ENCODE measurements at places on chromosomes 6 and 20. TPM values are rescaled to one million over a fixed set of nuclear protein-coding genes. Genes with fewer than 3 reads are reported as not detected.

Gene EYA4
- total RNA-seq: 2.0 TPM

DNA sequence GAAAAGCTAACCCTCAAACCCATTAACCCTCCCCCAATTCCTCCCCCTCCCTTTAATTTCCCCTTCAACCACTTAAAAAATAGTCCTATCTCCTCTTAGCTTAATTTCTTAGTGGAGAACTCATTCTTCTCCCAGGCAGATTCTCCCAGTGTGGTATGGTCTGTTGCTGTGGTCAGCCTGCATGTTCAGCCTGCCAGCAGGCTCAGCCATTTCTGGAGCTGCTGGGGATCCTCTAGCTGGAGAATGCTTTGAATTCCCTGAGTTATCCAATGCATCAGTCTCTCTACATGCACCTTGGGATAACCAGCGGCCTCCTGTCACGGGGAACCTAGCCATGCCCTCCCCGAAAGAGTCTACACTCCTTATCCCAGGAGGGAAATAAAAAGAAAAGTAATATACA is 375.4 kb upstream of the RSPO3 start:
- H3K27me3 ChIP-seq: no peaks in the 10 kb centered on the region
- no peak overlapping the region for H3K27ac ChIP-seq
- no peaks in the 10 kb centered on the region for H3K36me3 ChIP-seq

- peaks cover 9% of the 10 kb centered on the region for H3K4me1 ChIP-seq
- DNase-seq: no peak
- no peaks in the 10 kb centered on the region for H3K36me3 ChIP-seq
- no peaks in the 10 kb centered on the region for H3K27me3 ChIP-seq
- peak overlapping the region; percentile 53 for H3K4me3 ChIP-seq
- peak overlapping the region; percentile 97 for H3K27ac ChIP-seq
Measured at GRCh38 chr20:45892049-45892825, 1.1 kb downstream of the CTSA start.

DNA sequence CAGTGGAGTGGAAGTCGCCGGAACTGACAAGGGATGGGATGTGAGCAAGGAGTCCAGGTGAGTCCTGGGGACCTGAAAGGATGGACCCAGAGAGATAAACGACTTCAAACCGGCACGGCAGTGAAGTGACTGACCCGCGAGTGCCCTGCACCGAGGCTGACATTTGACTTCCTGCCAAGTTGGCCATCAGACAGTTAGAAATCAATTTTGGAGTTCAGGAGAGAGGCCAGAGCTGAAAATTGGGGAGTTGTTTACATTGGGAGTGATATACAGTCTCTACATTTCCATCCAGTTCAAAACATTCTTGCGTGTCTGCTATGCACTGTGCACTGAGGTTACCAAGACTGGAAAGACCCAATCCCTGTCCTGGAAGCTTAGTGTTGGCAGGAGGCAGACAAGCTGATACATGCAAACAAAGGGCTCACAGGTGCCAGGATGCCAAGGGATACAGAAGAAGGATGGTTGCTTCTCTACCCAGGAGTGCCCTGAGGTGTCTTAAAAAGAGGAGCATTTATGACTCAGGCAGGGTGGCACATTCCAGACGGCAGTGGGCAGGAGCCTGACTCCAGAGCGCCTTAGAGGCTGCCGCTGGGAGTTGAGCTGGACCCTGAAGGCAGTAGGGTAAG is 186.6 kb downstream of the MTHFD1L start:
- no peak for DNase-seq
- no peaks in the 10 kb centered on the region for H3K36me3 ChIP-seq
- H3K27ac ChIP-seq: no peak overlapping the region
- no peaks in the 10 kb centered on the region for H3K4me1 ChIP-seq
- no peak overlapping the region for H3K4me3 ChIP-seq
- H3K27me3 ChIP-seq: no peaks in the 10 kb centered on the region

Gene SLC2A10
- total RNA-seq: 8.7 TPM

- H3K27ac ChIP-seq: no peak overlapping the region
- no peak overlapping the region for H3K4me3 ChIP-seq
- H3K36me3 ChIP-seq: no peaks in the 10 kb centered on the region
Measured at GRCh38 chr20:46703435-46703834, 6.0 kb upstream of the SLC2A10 start.

GRCh38 chr6:80674669-80675068 is 568.2 kb downstream of the BCKDHB start:
- no peaks in the 10 kb centered on the region for H3K4me1 ChIP-seq
- no peak overlapping the region for H3K27ac ChIP-seq
- H3K27me3 ChIP-seq: no peaks in the 10 kb centered on the region
- DNase-seq: no peak
- H3K36me3 ChIP-seq: no peaks in the 10 kb centered on the region

- no peaks in the 10 kb centered on the region for H3K27me3 ChIP-seq
- peak overlapping the region; percentile 51 for H3K4me3 ChIP-seq
- DNase-seq: peak; percentile 28
- peak overlapping the region; percentile 86 for H3K27ac ChIP-seq
- no peaks in the 10 kb centered on the region for H3K36me3 ChIP-seq
Measured at GRCh38 chr6:26224940-26225847, 138.0 kb downstream of the HFE start.

DNA sequence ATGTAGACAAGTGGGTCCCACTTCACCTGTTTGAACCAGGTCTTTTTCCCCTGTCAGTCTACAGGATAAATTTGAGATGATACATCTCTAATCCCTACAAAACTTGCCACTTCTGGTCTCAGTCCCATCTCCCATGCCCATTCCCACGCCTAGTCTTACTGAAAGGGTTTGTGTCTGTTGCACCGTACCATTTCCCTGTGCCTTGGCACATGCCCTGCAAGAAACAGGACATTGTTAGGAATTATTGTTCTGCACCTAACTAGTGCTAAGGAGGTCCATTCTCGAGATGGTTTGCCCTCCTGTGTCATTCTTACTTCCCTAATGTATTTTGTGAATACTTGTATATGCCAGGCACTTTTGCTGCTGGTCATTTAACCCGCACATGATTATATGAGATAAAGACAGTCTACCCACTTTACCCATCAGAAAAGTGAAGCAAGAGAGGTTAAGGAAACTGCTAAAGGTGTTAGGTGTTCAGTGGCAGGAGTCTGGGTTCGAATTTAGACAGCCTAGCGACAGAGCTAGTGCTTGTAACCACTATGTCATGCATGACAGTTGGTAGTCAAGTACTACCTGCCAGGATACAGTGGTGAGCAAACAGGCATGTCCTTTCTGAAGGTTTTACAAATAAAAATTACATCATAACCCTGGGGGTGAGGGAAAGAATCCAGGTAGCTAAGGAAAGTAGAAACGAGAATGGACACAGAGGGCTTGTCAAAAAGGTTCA is 12.7 kb downstream of the FAM217A start:
- DNase-seq: no peak
- H3K4me3 ChIP-seq: no peak overlapping the region

- H3K36me3 ChIP-seq: no peaks in the 10 kb centered on the region
- H3K27ac ChIP-seq: no peak overlapping the region
- DNase-seq: no peak
Measured at GRCh38 chr6:105929626-105930025, 156.5 kb upstream of the PRDM1 start.

Gene GNRH2
- total RNA-seq: 1.00 TPM

Gene MSH5
- 19.1 TPM for total RNA-seq

DNA sequence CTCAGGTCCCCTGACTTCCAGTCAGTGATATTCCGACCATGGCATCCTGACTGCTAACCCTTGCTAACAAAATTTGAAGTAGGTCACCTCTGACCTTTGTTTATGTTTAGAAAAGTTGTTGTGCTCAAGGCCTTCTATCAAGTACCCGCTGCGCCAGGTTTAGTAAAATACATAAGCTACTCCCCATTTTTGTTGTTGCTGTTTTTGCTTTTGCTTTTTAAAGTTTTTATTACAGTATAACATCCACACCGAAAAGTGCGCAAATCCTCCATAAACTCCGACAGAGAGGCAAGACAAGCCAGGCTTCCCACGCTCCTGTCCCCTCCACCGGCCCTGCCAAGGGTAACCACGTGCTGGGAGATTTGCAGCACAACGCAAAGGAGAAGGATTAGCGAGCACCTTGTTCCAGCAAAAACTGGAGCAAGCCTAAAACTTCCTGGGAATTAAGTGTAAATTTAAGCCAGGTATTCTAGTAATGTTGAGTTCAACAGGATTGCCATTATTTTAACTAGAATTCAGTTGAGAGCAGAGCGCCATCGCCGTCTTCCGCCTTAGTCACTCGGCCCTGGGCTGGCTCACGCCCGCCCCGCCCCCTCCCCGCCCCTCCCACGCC is 17.8 kb upstream of the HMGN4 start:
- H3K36me3 ChIP-seq: no peaks in the 10 kb centered on the region
- no peaks in the 10 kb centered on the region for H3K27me3 ChIP-seq
- peak; percentile 72 for DNase-seq
- peaks cover 3% of the 10 kb centered on the region for H3K4me1 ChIP-seq
- peak overlapping the region; percentile 97 for H3K27ac ChIP-seq

DNA sequence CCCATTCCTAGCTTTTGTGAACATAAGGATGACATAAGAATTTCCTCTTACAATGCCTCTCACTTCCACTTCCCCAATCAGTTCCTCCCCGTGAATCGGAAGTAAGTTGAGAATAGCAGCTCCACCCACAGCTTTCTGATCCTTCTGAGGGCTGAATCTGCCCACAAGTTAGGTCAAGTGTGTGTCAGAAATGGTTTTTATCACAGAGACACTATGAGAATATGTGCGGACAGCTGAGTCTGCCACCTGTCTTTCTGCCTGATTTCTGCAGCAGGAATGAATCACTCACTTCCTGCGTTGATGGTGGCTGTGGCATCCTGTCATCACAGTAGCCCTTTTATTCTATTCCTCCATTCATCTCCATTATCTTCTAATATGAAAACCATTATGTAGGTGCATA is 70.2 kb downstream of the RIN2 start:
- H3K4me3 ChIP-seq: no peak overlapping the region
- DNase-seq: no peak
- no peak overlapping the region for H3K27ac ChIP-seq
- no peaks in the 10 kb centered on the region for H3K27me3 ChIP-seq
- peaks cover 2% of the 10 kb centered on the region for H3K4me1 ChIP-seq

Gene SLC22A7
- not detected for total RNA-seq

GRCh38 chr20:17946040-17946439 is 22.6 kb downstream of the SNX5 start:
- no peaks in the 10 kb centered on the region for H3K4me1 ChIP-seq
- no peak for DNase-seq
- no peak overlapping the region for H3K4me3 ChIP-seq

DNA sequence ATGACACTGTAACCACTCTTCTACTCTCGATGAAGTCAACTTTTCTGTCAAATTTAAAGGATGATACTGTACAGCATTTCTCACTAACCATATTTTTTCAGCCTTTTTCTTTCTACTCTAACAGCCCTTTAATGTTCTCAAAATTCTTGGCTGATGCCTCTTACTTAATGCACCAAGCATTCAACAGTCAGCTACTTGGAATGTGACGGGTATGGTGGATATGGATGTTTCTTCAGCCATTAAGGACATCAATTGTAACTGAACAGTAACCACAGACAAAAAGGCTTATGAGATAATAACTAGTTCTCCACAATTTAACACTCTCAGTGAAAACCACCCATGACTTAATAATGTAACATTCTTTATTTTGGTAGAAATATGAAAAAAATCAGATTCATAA is 467.2 kb upstream of the ZNF337 start:
- H3K27me3 ChIP-seq: no peaks in the 10 kb centered on the region
- H3K27ac ChIP-seq: no peak overlapping the region
- no peak overlapping the region for H3K4me3 ChIP-seq
- no peaks in the 10 kb centered on the region for H3K36me3 ChIP-seq
- no peak for DNase-seq
- no peaks in the 10 kb centered on the region for H3K4me1 ChIP-seq

- no peaks in the 10 kb centered on the region for H3K27me3 ChIP-seq
- peaks cover 4% of the 10 kb centered on the region for H3K4me1 ChIP-seq
- no peak overlapping the region for H3K4me3 ChIP-seq
- H3K27ac ChIP-seq: no peak overlapping the region
- no peaks in the 10 kb centered on the region for H3K36me3 ChIP-seq
Measured at GRCh38 chr20:35129647-35130069, 17.5 kb downstream of the EDEM2 start.

- H3K27ac ChIP-seq: no peak overlapping the region
- no peak for DNase-seq
- no peaks in the 10 kb centered on the region for H3K27me3 ChIP-seq
- no peaks in the 10 kb centered on the region for H3K36me3 ChIP-seq
- peaks cover 2% of the 10 kb centered on the region for H3K4me1 ChIP-seq
Measured at GRCh38 chr6:75337835-75338580, 53.4 kb upstream of the TMEM30A start.

DNA sequence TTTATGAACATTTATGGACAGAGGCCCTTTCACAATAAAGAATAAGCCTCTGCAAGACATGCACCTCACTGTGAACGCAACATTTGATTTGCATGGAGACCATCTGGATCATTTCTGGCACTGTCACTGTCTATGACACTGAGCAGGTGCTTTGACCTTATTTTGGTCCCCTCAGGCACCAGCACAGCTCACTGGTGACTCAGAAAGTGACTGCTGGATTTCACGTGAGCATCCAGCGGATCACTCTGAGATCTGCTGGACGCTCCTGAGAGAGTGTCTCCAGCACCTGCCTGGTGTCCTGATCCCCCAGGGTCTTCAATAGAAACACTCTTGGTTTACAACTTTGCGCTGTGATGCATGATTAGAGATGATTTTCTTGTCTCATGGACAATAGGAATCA is 375.7 kb downstream of the TENT5A start:
- DNase-seq: no peak
- H3K27me3 ChIP-seq: no peaks in the 10 kb centered on the region
- H3K4me3 ChIP-seq: no peak overlapping the region
- no peaks in the 10 kb centered on the region for H3K36me3 ChIP-seq
- no peak overlapping the region for H3K27ac ChIP-seq

DNA sequence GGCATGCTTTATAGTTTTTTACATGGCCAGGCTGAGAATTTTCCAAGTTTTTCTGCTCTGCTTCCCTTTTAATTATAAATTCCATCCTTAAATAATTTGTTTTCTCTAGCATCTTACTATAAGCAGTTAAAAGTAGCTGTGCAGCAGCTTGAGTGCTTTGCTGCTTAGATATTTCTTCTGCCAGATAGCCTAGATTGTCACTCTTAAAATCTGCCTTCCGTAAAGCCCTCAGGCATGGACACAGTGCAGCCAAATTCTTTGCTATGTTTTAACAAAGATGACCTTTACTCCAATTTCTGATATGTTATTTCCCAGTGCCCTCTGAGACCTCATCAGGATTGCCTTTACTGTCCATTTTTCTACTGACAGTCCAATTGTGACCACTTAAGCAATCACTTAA is 92.6 kb upstream of the SGK1 start:
- no peaks in the 10 kb centered on the region for H3K27me3 ChIP-seq
- H3K4me1 ChIP-seq: peaks cover 2% of the 10 kb centered on the region
- no peak overlapping the region for H3K4me3 ChIP-seq
- no peak for DNase-seq
- H3K27ac ChIP-seq: no peak overlapping the region
- H3K36me3 ChIP-seq: no peaks in the 10 kb centered on the region

DNA sequence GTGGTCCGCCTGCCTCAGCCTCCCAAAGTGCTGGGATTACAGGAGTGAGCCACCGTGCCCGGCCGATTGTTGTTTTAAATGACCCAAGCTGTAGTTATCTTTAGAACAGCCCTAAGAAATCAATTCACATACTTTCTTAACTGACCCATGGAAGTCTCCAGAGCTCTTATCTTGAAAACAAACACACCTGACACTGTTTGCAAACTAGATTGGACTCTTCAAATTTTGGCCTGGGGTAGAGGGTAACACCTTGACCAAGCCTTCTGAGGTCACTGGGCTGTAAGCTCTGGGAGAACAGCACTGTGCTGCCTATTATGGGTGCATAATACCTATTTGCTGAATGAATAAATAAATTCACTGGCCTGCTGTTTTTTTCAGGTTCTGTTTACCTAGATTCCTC is 190.6 kb downstream of the AIG1 start:
- no peaks in the 10 kb centered on the region for H3K4me1 ChIP-seq
- H3K4me3 ChIP-seq: no peak overlapping the region
- H3K36me3 ChIP-seq: no peaks in the 10 kb centered on the region
- H3K27ac ChIP-seq: no peak overlapping the region

Gene PRELID3B
- 29.2 TPM for total RNA-seq
